Stimulated activated CD8-positive, alpha-beta memory T cell treated with anti-CD3 and anti-CD28 coated beads, Interleukin-4, amount 100 ng/mL, for 1 hour (primary cell): ENCODE measurements at places on chromosomes 6 and 20.

GRCh38 chr6:166351715-166352285 lies 9.5 kb upstream of the SFT2D1 start:
- DNase-seq: no peak

DNA sequence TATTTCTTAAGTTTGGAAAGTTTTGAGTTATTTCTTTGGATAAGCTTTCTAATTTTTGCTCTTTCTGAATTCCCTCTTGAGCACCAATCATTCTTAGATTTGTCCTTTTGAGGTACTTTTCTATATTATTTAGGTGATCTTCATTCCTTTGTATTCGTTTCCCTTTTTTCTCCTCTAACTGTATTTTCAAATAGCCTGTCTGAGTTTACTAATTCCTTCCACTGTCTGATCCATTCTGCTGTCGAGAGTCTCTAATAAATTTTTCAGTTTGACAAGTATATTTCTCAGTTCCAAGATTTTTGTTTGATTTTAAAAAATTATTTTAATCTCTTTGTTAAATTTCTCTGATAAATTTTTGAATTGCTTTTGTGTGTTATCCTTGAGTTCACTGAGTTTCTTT lies 16.3 kb upstream of the ZNF311 start:
- DNase-seq: no peak

GRCh38 chr6:70593118-70593486 lies 26.4 kb downstream of the SDHAF4 start:
- no peak for DNase-seq

DNA sequence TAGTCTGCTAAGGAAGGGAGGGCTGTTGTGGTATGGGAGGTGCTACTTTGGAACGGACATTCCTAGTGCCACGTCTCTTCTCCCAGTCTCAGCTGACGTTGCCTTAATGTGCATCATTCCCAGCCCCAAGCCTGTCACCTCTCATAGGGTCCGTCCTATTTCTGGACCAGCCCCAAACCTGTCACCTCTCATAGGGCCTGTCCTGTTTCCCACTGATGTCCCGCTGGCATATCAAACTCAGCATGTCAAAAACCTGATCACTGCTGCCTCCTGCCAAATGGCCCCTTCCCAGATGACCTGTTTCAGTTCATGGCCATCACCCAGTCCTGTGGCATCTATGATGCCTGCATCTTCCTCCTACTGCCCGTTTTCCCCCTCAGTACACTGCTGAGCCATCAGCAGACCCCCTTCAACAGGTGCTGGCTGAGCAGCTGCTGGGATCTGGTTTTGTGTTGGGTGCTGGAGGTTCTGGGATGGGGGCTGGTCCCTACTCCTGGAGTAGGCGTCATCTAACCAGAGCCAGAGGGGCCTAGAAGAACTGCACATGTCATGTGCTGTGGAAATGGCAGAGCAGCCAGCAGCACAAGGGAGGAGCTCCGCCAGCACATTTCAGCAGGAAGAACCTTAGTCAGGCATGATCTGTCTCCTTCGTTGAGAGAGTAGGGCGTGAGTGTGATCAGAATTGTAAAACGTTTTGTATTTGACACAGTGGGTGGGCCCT lies 3.3 kb downstream of the ENTPD6 start:
- DNase-seq: no peak

GRCh38 chr6:127069659-127070279 lies 48.7 kb upstream of the RSPO3 start:
- no peak for DNase-seq

GRCh38 chr6:72950114-72950860 lies 275.0 kb downstream of the KHDC1L start:
- no peak for DNase-seq

GRCh38 chr20:23147964-23148730 lies 62.0 kb upstream of the CD93 start:
- DNase-seq: no peak

GRCh38 chr20:45066372-45066771 lies 34.6 kb downstream of the KCNS1 start:
- DNase-seq: no peak

- no peak for DNase-seq
Observed at GRCh38 chr6:156457601-156458000, 319.6 kb upstream of the ARID1B start.

GRCh38 chr6:4474810-4475209 lies 301.4 kb upstream of the CDYL start:
- DNase-seq: no peak

GRCh38 chr6:135604035-135604860 lies 106.7 kb upstream of the AHI1 start:
- DNase-seq: no peak

- DNase-seq: no peak
Observed at GRCh38 chr20:32971703-32972161, 32.5 kb downstream of the SUN5 start.

DNA sequence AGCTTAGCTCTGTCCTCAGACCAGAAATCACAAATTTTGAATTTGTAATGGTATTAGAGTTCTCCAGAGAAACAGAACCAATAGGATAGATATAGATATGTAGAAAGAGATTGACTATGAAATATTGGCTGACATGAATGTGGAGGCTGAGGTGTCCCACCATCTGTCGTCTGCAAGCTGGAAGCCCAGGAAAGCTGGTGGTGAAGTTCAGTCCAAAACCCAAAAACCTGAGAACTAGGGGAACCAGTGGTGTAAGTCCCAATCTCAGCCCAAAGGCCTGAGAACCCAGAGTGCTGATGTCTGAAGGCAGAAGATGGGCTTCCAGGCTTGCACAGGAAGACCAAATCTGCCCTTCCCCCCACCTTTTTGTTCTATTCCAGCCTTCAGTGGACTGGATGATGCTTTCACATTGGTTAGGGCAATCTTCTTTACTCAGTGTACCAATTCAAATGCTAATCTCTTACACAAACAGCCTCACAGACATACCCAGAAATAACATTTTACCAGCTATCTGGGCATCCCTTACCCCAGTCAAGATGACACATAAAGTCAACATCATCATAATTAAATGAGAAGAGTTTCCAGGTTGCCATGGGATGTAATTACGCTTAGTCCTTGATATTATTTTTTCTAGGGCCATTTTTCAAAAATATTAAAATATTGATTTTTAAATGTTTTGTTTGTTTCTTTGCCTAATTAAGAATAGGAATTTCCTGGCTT lies 570.8 kb downstream of the UTRN start:
- no peak for DNase-seq

GRCh38 chr6:30570263-30570662 lies 979 bp upstream of the ABCF1 start:
- no peak for DNase-seq

DNA sequence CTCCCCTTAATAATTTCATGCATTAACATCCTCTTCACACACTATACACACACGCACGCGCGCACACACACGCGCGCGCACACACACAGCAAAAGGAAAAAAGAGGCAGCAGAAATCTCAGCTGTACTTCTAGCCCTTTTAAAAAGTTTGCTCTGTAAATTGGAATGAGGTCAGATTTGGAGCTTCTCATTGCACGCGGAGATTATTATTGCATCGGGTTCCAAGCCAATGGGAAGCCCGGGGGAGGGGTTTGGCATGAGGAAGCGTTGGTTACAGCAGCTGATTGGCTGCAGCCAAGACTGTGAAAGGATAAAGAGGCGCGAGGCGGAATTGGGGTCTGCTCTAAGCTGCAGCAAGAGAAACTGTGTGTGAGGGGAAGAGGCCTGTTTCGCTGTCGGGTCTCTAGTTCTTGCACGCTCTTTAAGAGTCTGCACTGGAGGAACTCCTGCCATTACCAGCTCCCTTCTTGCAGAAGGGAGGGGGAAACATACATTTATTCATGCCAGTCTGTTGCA lies at the start of gene SOX4:
Gene SOX4, plus strand, starts transcription at position 340 of the 515 bp plus-strand sequence. CDS start 784 bp downstream, outside the sequence.
- no peak for DNase-seq

DNA sequence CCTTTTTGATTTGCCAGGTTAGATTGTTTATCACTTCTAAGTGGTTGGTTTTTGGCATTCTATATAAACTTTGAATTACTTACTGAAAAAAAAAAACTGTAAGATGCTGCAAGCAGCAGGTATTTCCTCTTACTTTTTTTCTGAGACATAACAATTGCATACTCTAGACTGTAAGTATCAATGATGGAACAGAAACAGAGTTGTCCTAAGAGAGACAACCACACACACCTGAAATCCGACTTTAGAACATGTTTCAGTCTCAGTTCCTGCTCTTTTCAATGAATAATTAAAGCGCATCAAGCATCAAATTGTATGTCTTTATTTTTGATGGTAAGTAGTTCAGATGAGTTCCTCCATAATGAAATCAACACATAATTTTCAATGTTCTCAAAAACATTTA lies 105.3 kb upstream of the KHDRBS2 start:
- DNase-seq: no peak

- no peak for DNase-seq
Observed at GRCh38 chr6:26420688-26421171, 18.7 kb downstream of the BTN3A1 start.

- DNase-seq: no peak
Observed at GRCh38 chr6:75317503-75318206, 33.1 kb upstream of the TMEM30A start.

DNA sequence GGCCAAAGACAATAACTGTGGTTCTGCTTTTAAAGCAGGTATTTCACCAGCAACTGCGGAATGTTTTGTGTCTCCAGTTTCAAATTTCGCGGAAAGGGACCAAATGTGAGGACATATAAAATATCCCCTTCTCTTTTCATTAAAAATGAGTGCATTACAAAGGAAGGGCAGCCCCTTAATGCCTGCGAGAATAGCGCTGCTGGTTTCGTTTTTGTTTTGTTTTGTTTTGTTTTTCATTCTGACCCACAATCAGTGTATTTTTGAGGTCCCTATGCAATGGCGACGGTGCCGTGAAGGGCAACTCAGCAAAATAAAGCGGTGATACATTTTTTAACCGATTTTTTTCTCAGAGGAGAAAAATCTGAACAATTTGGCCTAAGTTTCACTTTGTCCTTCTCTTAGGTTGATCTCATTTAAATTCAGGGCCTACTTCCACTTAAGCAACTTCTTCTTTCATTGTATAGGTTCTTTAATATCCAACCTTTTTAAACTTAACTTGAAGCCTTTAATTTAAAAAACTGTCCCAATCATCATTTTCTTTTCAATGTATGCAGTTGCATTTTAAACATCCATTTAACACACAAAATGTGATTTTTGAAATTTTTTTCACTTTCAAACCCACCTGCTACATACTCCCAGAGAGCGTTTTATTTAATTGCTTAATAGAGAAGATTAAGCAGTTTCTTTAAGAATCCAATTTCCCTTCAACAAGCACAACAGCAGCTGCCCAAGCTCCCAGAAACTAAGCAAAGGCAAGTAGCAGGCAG lies 2.9 kb upstream of the HIVEP2 start:
- DNase-seq: no peak

DNA sequence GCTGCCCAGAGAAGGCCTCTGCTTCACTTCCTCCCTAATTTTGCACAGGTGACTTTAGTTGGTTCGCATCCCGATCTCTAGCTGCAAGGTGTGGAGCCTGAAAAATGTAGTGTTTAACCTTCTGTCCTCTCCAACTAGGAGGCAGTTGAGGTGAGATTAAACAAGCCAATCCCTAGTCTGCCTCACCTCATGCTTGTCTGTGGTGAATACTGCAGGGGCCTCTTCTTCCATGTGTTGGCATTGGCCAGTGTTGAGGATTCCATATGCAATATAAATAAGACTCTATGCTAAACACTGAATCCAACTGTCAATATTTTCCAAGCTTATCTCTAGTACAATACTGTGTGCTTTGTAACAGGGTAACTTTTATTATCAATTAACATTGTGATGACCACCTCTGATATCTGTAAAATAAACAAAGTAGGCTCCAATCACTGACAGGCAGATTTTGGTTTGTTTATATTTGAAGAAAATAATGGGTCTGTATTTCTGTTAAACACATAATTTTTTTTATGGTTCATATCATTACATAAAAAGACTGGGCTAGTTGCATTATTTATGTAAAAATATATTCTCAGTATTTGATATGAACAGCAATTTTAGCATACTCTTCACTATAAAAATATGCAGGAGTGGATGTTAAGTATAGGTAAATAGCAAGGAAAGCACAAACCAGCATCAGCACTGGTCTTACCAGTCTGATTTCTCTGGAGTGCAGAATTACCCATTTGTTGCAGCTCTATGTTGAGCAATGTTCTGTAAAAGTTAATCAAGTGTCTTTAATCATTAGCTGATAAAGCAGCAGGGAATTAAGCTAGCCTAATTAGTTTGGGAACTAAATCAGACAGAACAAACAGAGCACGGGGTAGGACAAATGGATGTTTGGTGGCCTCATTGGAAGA lies 74.0 kb downstream of the ANKRD6 start:
- no peak for DNase-seq

- DNase-seq: no peak
Observed at GRCh38 chr6:73644941-73645591, 8.7 kb downstream of the SLC17A5 start.

- no peak for DNase-seq
Observed at GRCh38 chr6:47405273-47405672, 72.3 kb upstream of the CD2AP start.

- no peak for DNase-seq
Observed at GRCh38 chr20:2626853-2627541, 25.4 kb upstream of the NOP56 start.

- no peak for DNase-seq
Observed at GRCh38 chr6:34025861-34026260, 120.0 kb downstream of the GRM4 start.

GRCh38 chr6:167644412-167645132 lies 182.1 kb upstream of the AFDN start:
- DNase-seq: no peak

DNA sequence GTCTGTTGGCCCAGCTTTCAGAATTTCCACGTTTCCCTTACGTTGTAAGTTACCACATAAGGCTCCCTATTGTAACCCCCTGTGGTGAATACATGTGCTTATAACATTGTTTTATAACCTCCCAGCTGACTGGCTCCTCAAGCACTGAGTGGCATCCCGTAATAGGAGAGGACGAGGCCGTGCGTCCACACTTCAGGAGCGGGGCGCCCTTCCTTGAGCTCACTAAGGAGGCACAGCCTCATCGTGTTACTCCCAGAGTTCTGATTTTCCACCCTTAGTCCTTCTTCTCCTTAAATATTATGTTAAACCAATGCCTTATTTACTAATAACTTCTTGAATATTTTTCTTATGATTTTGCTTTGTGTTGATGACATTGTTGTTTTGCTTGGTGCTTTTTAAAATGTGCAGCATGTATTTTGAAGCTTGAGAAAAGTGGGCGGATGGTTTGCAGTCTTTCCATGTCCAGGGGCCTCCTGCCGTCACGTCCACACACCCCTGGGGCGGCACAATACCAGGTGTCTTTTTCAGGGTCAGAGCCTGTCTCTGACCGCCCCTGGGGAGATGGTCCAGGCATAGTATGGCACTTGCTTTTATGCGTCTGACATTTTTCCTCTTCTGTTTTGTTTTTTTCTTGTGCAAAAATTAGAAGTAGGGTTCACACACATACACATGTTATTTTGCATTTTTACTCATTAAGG lies 181.8 kb downstream of the DLL1 start:
- DNase-seq: no peak

DNA sequence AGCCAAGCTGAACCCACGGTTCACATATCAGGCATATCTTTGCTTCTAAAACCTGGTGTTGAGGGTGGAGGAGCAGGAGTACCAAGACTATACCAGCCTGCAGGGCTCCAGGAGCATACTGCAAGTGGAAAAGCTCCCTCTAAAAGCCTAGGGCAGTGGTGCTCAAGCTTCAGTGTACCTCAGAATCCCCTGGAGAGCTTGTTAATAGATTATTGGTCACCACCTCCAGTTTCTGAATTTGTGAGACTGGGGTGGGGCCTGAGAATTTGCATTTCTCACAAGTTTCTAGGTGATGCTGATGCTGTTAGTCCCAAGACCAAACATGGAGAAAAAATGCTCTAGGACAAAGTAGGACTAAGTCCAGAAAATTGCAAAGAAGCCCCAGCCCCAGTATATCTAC lies 65.4 kb downstream of the FILIP1 start:
- no peak for DNase-seq

- no peak for DNase-seq
Observed at GRCh38 chr20:3461911-3462677, 8.7 kb upstream of the ATRN start.
